ENCODE measurements at places on chromosomes 5 and 9.

GRCh38 chr5:140881889-140882590, at the start of gene PCDHA13:
PCDHA13 (plus strand) TSS chr5:140882124; CDS start chr5:140882269, 145 bp downstream.
- DNase-seq, result no peak

GRCh38 chr9:110782701-110783100, 114.1 kb downstream of the MUSK start:
- no peak for DNase-seq

GRCh38 chr9:128138001-128138400, 10.5 kb upstream of the PTGES2 start:
- no peak for DNase-seq

GRCh38 chr5:79691007-79691406, 1.4 kb downstream of the CMYA5 start:
- DNase-seq, result no peak

- no peak for DNase-seq
Measured at GRCh38 chr5:14178671-14179211, 35.6 kb downstream of the TRIO start.

DNA sequence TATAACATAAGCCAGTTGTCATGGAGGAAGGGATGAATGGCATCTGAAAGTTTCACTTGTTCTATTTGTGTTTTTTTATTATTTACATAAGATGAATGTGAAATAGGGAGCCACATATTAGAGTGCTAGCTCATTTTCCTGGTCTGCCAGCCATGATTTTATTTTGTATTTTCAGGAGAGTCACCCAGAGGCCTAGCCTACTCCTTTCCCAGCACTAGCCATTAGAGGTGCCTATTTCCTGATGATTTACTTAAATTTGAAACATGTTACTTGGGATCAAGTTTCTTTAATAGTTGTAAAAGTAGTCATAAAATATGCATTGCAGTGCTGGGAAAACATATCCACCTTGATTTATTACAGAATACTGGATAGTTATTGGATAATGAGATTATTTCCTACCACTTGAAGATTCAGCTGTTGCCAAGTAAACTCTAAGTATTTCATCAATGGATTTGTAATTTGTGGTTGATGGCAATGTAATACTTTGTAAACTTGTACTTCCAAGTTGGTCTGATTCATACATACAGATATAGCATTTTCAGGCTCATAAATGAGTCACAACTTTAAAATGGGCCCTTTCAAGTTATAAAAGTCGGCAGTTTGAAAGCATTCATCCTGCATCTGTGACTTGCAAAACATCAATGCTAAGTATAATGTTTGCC, 50.8 kb downstream of the KCNN2 start:
- peak; percentile 76 for DNase-seq

GRCh38 chr9:9914174-9914573, 698.6 kb downstream of the PTPRD start:
- no peak for DNase-seq

GRCh38 chr9:27432308-27432707, 91.8 kb upstream of the IFNK start:
- no peak for DNase-seq

- no peak for DNase-seq
Measured at GRCh38 chr5:9361835-9362234, 184.0 kb downstream of the SEMA5A start.

DNA sequence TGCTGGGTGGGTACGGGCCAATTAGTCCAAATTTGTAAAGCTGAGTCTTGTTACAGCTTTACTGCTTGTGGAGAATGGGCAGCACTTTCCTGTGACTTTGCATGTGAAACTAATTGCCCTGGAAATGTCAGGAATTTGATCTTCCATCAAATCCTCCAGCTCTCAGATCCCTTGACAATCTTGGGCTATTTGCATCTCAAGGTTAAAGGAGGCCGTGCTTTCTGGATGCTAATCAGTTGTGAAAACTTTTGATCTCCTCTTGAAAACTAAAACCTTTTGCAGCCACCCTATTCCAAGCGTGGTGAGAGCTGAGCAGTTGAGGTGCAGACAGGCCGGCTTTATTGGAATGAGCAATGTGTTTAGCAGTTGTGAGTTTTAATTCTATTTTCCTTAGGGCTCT, 68.0 kb upstream of the CLINT1 start:
- no peak for DNase-seq

- no peak for DNase-seq
Measured at GRCh38 chr5:119968690-119969089, 339.3 kb downstream of the FAM170A start.

DNA sequence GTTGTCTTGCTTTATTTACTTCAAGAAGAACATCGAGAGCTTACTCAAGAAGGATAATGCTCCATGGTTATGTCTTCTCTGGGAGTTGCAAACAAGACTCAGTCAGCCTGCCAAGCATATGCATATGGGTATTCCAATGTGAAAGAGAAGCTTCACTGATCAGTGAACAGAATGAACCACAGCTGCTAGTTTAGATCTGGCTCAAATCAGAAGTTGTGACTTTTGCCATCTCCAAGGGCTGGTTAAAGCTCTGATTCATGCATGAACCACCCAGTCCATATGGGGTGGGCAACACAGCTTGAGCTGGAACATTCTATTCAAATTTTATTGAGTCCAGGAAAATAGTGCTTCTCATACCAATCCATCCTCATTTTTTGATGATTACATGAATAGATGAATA, 50.0 kb downstream of the ATPSCKMT start:
- DNase-seq, result no peak
